ENCODE measurements at places on chromosomes 2 and 18.

DNA sequence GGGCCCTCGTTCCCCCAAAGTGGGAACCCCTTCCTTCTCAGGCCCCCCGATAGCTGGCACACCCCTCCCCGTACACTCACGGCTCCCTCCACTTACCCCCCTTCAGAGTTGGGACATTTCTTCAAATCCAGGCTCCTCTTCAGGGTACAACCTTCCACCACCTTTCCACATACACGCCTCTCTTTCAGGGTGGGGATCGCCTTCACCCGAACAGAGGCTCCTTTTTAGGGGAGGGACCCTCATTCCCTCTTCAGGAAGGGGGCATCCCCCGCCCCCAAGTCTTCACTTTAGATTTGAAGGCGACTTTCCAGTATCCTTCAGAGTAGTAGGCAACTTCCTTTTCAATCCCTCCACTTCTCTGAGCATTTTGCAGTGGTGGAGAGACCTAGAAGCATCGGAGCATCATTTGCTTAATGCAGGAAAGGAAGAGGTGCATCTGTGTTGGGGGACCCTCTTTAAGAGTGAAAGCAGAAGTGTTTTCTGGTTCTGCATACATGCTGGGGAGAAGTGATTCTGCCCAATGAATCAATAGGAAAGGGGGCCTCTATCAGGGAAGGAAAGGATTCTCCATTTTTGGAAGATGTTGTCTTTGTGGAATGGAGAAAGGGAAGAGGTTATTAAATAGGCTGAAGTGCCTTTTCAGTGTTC is 845 bp downstream of the EML4 start:
- DNase-seq: no peak

DNA sequence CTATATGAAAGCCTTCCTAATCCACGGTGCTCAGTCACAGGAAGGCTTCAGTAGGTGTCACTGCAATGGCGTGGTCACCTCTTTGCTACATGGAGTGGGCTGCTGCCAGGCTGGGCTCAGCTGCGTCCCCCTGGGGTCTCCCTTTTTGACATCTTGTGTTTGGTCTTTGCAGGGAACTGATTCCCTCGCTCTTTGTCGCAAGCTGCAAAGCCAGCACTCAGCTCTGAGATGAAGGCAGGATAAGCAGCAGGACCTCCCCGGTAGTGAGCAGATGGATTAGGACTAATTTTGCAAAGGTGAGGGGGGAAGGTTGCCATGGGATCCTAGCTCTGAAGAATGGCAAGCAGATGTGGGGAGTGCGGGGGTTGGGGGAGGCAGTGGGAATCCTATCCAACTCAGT is 173.9 kb upstream of the ARL4C start:
- no peak for DNase-seq

- DNase-seq: no peak
Measured at GRCh38 chr2:44706681-44707553, 234.6 kb upstream of the SIX3 start.

- DNase-seq: peak; percentile 62
Measured at GRCh38 chr18:50649821-50650220, 89.9 kb downstream of the MAPK4 start.

- DNase-seq: no peak
Measured at GRCh38 chr2:239902749-239903201, 122.4 kb downstream of the NDUFA10 start.

Measured in fibroblast of upper back skin (primary cell).